DMS 273 treated with DMSO at 0.1 percent for 48 hours (cell line): ENCODE measurements at places on chromosomes 2 and 18.

DNA sequence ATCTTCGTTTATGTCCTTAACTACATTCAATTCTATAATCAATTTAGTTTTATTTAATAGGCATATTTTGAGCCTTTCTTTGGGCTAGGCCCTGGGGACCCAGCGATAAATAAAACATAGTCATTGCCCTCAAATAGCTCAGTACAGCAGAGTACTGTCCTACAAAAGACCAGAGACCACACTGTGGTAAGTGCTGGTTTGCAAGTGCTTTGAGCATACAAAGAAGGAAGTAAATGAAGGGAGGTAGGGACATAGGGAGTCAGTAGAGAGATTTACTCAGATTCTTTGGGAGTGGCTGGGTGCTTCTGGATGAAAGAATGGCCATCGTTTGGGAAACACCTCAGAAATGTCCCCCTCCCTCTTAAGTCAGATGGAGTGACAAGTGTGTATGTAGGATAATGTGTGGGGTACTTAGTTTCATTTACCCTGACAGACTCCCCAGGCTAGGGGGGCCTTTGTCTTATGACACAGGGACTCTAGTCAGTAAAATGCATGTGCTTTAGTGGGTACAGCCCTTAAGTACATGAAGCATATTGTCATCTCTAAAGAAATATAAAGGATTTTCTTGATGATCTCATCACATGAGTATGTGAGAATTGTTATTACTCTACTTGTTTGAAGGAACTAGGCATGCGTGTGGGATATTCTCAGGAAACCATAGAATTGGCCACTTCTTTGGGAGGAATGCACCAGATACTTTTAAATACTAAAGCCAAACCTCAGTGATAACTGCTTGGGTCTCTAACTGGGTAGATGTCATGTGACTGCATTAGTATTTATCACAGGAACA lies 35.1 kb downstream of the MAPRE2 start:
- DNase-seq, result no peak

- no peak for DNase-seq
Observed at GRCh38 chr18:55473058-55473457, 114.9 kb downstream of the TCF4 start.

GRCh38 chr2:55732854-55733253 lies 39.2 kb upstream of the PNPT1 start:
- no peak for DNase-seq

- DNase-seq, result no peak
Observed at GRCh38 chr2:102251042-102251848, 60.1 kb upstream of the IL1RL1 start.

DNA sequence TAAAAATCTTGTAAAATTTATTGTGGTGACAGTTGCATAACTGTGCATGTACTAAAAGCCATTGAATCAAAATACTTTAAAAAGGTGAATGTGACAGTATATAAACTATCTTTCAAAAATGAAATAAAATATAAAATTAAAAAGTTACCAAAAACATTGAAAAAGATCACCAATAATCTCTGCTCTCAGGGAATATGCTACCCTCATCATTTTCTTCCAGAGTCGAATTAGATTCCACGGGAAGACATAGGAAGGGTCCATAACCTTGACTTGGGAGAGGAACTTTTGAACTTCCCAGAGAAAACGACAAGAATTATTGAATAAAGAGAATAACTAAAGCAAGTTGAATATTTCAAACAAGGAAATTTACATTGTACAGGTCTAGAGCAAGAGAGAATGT lies 649.5 kb downstream of the NUP35 start:
- DNase-seq, result no peak

- peak; percentile 53 for DNase-seq
Observed at GRCh38 chr2:172095146-172095904, 7.4 kb downstream of the DLX2 start.

DNA sequence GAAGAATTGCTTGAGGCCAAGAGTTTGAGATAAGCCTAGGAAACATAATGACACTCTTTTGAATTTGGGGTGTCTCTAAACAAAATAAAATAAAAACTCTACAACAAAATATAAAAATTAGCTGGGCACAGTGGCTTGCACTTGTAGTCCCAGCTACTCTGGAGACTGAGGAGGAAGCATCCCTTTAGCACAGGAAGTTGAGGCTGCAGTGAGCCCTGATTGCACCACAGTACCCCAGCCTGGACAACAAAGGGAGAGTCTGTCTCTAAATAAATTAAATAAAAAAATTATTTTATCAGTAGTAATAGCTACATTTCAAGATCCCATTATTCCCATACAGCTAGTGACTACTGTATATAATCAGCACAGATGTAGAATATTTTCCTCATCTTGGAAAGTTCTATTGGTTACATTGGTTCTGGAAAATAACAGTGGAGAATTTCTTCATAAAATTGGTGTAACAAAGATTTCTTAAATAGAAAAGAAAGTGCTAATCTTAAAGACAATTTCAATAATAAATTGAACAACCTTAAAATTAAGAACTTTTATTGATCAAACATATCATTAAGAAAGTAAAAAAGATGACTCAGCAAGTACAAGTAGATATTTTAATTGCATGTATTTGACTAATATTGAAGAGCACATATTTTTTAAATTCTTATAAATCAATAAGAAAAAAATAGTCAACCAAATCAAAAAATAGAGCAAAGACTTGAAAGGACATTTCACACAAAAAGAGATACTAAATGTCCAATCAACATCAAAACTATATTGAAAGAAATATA lies 90.4 kb upstream of the KYNU start:
- DNase-seq, result no peak

DNA sequence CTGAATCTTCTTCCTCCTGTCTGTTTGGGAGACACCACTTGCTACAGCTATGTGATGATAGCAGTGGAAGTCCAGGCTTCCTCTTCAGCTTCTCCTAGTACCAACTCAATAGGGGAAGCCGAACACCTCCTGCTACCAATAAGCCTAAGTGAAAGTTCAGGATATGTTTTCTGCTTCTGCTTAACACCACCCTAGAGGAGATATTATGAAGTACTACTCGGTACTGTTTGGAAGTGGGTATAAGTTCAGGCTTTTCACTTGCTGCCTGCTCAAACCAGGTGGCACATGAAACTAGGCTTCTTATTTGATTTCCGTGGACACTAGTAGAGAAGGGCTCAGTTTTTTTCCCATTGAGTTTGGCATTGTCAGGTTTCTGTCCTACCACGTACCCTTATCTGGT lies 99.8 kb downstream of the PTPN4 start:
- no peak for DNase-seq

GRCh38 chr2:218570850-218571249 lies 2.2 kb downstream of the CNOT9 start:
- DNase-seq, result no peak

DNA sequence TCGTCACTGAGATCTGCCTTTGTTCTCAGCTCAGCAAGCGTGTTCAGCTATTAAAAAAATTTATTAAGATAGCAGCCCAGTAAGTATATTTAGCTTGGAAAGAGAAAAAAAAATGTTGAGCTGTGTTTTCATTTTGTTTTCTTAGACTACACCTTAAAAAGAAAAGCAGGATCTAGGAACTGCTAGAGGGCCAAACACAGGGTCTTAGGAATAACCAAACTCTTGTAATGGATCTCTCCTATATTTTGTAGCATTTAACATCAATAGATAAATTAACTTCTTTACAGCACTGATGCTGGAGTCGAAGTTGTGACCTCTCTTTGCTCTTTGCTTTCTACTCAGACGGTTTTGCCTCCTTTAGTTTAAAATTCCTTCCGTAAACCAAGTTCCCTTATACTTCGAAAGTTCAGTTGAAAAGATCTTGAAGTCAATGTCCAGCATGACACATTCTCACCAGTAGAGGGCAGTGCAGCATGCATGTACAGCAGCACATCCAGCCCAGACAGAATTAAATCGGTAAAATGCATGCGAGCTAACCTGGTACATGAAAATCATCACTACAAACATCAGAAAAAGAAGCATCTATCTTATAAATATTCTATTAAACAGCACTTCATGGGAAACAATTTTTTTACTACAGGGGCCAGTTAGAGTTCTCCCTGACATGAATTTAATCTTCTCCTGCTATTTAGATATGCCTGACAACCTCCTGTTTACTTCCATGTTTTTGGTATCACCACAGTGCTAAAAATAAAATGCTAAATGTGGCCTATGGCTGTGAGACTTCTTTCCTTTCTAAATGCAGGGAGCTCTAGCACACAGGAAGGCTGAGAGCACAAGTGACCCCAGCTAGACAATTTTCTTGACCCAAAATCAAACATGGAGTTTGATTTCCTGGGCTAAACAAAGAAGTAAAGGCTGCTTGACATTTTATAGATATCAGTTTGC lies 48.2 kb upstream of the MAP3K20 start:
- peak; percentile 61 for DNase-seq

DNA sequence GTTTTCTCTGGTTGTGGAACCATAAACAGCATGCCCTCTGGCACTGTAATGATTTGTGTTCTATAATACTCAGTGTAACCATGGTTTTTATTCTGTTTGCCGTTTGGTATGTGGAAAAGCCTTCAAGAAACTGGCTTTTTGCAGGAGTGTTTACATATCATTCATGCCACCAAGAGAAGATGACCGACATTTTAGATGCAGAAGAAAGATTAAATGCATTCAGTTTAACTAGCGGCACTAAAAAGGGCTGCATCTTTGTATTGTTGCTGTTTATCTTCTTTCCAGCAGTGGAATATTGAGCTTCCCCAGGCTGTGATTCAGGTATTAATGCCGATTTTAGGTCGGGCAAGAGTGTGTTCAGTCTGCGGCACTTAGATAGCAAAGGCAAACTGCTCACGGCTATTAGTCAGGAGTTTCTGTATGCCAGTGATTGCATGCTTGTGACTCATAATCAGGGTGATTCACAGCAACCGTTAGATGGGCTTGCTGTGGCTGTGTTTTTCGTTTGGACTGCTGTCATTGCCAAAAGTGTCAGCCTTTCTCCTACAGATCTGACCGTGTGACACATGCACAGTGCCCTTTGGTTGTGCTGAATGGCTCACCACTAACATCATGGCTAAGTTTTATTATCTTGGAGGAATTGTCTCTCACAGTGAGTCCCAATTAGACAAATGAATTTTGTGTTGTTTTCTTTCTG lies 479.7 kb downstream of the PARD3B start:
- peak; percentile 5 for DNase-seq

DNA sequence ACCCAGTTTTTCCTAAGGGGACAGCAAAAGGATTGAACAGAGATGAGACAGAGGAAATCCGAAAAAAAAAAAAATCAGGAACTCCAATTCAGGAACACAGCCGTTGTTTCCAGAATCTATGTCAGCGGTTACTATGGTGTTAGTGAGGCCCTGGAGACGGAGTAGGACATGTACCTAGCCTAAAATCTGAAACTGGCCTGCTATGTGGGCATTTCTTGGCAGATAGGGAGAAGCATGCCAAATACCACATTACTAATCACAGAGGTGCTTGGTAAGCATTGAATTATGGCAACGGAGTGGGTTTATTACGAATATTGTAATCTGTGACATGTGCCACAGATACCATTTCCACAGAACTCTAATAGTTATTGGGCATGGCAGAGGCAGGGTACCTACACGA lies 530.6 kb downstream of the CCDC85A start:
- no peak for DNase-seq

DNA sequence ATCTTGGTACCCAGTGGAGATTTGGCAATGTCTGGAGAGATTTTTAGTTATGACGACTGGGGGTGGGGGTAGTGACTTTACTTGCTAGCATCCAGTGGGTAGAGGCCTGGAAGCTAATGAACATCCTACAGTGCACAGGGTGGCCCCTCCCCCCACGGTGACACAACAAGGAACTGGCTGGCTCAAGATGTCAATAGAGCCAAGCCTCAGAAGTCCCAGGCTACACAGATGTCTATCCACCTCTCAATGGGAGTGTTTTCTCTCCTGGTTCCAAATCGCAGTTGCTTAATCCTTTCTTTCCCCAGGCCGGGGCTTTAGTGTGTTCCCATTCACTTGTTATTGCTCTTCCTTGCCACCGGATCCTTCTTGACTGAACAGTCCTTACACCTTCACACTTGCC lies 9.3 kb upstream of the CCBE1 start:
- no peak for DNase-seq

DNA sequence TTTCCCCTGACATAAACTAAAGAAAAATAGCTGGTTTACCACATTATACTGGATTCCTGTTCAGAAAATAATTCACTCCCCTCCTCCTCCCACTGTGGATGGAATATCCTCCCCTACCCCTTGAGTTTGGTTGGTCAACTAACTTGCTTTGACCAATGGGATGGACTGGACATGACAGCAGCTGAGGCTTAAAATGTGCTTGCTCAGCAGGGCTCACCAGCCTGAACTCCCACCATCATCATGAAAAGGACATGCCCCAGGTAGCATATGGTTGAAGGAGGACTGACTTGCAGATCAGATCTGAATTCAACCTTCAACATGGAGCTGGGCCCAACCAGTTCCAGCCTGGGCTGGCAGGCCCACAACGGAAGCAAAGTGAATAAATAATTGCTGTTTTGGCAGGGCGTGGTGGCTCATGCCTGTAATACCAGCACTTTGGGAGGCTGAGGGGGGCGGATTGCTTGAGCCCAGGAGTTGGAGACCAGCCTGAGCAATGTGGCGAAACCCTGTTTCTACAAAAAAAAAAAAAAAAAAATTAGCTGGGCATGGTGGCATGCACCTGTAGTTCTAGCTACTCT lies 284.4 kb downstream of the AFF3 start:
- DNase-seq, result no peak

- no peak for DNase-seq
Observed at GRCh38 chr2:85864654-85865053, 24.1 kb downstream of the ST3GAL5 start.

DNA sequence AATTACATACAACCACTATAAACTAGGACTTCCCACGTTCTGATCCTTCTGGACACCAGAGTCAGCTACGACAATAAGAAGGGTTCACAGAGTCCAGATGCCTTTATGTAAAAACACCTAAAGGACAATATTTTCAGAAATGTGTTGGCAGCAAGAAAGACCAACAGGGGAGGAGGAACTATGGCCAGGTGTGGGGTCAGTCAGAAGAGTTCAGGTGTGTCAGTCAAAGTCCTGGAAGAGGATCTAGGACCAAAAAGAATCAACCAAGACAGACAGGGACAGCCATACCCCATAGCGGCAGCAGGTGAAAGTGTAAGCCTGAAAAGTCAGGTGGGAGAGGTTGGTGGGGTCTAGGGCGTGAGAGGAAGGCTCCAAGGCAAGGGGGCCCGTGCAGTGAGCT lies 38.0 kb upstream of the YPEL5 start:
- DNase-seq, result no peak
